Left ventricle myocardium inferior (tissue), 1 donor: ENCODE measurements at places on chromosomes 2 and 18. TPM values are rescaled to one million over a fixed set of nuclear protein-coding genes. Genes with fewer than 3 reads are reported as not detected.

Gene LRP2
- 0.05 TPM for total RNA-seq

Gene GPR55
- total RNA-seq: not detected

Gene CYBRD1
- total RNA-seq: 48.4 TPM

Gene BUB1
- 0.66 TPM for total RNA-seq

Gene CDK15
- total RNA-seq: 0.16 TPM

Gene ASAP2
- 10.0 TPM for total RNA-seq

DNA sequence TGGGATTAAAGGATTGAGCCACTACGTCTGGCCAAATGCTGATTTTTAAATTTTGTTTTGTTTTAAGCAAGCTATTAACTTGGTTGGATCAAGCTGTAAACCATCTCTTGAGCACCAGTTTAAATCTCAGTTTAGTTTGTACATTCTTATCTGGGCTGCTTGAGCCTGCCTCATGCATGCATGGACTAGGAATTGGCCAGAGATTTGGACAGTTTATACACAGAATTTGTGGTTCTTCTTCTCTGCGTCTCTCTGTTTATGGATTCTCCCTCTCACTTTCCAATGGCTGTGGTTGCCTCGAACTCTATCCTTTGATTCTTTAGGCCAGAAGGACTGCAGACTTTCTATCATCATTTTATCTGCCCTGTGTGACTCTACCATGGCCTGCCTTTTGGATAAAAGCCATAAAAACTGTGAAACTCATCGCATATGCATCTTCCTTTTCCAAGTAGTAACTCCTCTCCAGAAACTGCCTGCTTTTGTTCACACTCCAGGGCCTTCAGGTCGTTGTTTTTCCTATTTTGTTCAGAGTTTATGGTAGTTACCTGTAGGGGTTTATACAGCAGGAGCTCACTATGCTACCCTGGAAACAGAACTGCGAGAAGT lies 32.5 kb upstream of the PLB1 start:
- H3K4me3 ChIP-seq: no peak overlapping the region
- H3K27me3 ChIP-seq: no peaks in the 10 kb centered on the region
- H3K4me1 ChIP-seq: no peaks in the 10 kb centered on the region
- no peak for DNase-seq

DNA sequence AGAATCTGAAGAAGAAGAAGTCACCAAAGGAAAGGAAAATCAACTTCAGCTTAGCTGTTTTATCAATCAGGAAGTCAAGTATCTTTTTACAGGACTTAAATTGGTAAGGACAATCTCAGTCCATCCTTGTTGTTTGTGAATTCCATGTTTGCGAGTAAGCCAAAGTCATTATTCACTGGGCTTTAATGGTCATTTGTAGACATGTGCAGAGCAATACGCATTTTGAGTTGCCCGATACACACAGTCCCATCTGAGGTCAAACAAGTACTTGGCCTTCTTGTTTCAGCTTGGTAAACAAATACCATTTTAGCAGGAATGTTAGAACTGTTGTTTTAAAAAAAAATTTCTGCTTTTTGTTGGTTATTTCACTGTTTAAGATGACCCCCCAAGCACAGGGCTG lies 40.9 kb downstream of the USP14 start:
- H3K27ac ChIP-seq: no peak overlapping the region
- peaks cover 60% of the 10 kb centered on the region for H3K36me3 ChIP-seq

- H3K36me3 ChIP-seq: peaks cover 37% of the 10 kb centered on the region
- H3K4me1 ChIP-seq: peaks cover 15% of the 10 kb centered on the region
- no peaks in the 10 kb centered on the region for H3K27me3 ChIP-seq
- H3K4me3 ChIP-seq: no peak overlapping the region
- peak; percentile 10 for DNase-seq
These were observed 14.5 kb downstream of the NFATC1 start for GRCh38 chr18:79410171-79410641.

- H3K36me3 ChIP-seq: no peaks in the 10 kb centered on the region
- H3K4me3 ChIP-seq: no peak overlapping the region
- no peak for DNase-seq
These were observed 2059.4 kb upstream of the CELF4 start for GRCh38 chr18:39624961-39625360.

GRCh38 chr2:19937004-19937403 lies 35.2 kb upstream of the TTC32 start:
- H3K36me3 ChIP-seq: peaks cover 31% of the 10 kb centered on the region
- DNase-seq: no peak
- no peak overlapping the region for H3K4me3 ChIP-seq
- no peaks in the 10 kb centered on the region for H3K4me1 ChIP-seq
- no peak overlapping the region for H3K27ac ChIP-seq
- no peaks in the 10 kb centered on the region for H3K27me3 ChIP-seq

GRCh38 chr2:8403876-8404275 lies 278.0 kb upstream of the ID2 start:
- H3K4me3 ChIP-seq: no peak overlapping the region
- DNase-seq: no peak
- no peaks in the 10 kb centered on the region for H3K36me3 ChIP-seq
- no peaks in the 10 kb centered on the region for H3K27me3 ChIP-seq
- H3K4me1 ChIP-seq: no peaks in the 10 kb centered on the region

DNA sequence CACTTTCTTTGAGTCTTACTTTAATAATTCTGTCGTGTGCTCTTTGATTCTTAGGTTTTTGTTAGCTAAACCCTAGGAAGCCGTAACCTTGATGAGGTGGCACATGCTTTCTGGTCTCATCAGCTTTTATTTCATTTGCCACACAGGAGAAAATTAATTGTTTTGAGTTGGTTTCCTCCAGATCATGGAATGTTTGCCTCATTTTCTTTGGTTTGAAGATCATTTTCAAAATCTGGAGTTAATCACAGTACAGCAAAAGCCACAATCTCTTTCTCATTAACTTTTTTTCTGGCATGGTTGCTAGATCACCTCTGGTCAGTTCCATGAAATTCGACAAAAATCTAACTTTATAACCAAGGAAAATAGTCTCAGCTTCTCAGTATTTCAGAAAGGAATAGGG lies 182.9 kb downstream of the MYO1B start:
- H3K27me3 ChIP-seq: no peaks in the 10 kb centered on the region
- H3K27ac ChIP-seq: no peak overlapping the region
- no peaks in the 10 kb centered on the region for H3K4me1 ChIP-seq
- H3K4me3 ChIP-seq: no peak overlapping the region

GRCh38 chr2:136424112-136424511 lies 306.2 kb upstream of the CXCR4 start:
- peaks cover 7% of the 10 kb centered on the region for H3K4me1 ChIP-seq
- no peaks in the 10 kb centered on the region for H3K36me3 ChIP-seq
- no peak for DNase-seq
- no peak overlapping the region for H3K4me3 ChIP-seq
- H3K27ac ChIP-seq: no peak overlapping the region

DNA sequence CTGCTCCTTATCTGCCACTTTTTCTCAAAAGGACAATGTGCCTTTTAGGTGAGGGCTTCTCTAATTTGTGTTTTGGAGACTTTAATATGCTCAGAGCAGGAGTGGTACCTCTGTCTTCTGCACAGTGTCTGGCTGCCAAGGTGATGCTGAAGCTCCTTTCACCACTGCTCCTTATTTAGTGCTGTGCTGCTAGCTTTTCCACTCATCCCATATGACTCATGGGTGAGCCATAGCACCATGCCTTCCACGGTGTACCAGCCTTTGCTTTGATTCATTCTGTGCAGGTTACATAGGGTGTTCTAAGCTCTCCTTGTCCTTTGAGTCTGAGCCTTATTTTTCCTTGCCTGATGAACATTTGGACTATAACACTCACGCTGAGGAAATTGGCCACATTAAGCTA lies 202.4 kb downstream of the ARL6IP6 start:
- H3K4me3 ChIP-seq: no peak overlapping the region
- H3K27ac ChIP-seq: no peak overlapping the region
- no peak for DNase-seq
- H3K36me3 ChIP-seq: no peaks in the 10 kb centered on the region
- H3K4me1 ChIP-seq: no peaks in the 10 kb centered on the region

DNA sequence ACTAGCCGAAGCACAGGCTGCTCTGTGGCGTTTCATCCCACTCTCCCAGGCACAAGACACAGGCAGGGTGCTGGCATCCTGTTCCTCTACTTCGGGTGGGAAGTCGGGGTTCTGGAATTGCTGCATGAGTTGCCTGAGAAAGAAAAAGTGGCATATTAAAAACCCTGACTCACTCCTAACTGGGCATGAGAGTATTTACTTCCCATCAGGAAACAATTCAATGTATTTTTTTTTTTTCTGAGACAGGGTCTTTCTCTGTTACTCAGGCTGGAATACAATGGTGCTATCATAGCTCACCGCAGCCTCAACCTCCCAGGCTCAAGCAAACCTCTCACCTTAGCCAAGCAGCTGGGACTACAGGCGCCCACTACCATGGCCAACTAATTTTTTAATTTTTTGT lies 7.4 kb downstream of the ODC1 start:
- H3K27ac ChIP-seq: no peak overlapping the region
- peaks cover 9% of the 10 kb centered on the region for H3K4me1 ChIP-seq
- H3K27me3 ChIP-seq: no peaks in the 10 kb centered on the region

DNA sequence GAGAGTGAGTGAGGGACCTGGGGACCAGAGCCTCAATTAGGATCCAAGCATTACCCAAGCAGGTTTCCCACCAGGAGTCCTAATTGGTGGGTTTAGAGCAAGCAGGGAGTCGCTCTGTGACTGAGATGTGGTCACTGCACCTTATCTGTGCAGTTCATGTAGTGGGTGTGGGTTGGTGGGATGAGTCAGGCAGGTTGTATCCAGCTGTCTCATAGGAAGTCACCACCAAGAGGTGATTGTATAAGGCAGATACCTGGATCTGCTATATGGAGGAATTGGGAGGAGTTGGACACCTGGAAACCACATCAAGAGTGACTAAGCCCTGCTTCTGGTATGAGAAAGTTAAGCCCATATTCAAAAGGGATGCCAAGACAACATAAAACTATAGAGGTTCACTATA lies 106.8 kb downstream of the ARHGAP28 start:
- DNase-seq: no peak
- H3K36me3 ChIP-seq: no peaks in the 10 kb centered on the region
- no peaks in the 10 kb centered on the region for H3K27me3 ChIP-seq
- H3K4me1 ChIP-seq: no peaks in the 10 kb centered on the region
- H3K27ac ChIP-seq: no peak overlapping the region

- DNase-seq: no peak
- H3K36me3 ChIP-seq: no peaks in the 10 kb centered on the region
- no peaks in the 10 kb centered on the region for H3K4me1 ChIP-seq
- no peaks in the 10 kb centered on the region for H3K27me3 ChIP-seq
These were observed 570.8 kb upstream of the CRIM1 start for GRCh38 chr2:35784777-35785176.

DNA sequence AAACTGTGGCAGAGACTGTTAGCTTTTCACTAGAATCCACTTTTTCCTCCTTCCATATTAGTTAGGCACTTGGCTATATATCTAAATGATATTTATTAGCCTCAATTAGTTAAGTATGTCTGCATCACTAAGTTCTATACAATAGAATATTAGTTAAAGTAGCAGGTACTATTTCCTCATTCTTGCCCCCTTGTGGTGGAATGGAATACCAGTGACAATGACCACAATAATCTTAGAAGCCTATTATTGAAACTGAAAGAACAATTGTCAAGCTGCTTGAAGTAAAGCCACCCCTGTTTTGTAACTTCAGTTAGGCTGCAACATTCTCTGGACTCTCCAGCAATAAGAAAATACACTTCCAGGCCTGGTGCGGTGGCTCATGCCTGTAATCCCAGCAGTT lies 476.3 kb upstream of the VWC2L start:
- H3K4me3 ChIP-seq: no peak overlapping the region
- H3K27ac ChIP-seq: no peak overlapping the region
- no peak for DNase-seq
- H3K36me3 ChIP-seq: no peaks in the 10 kb centered on the region

GRCh38 chr18:76121011-76121410 lies 374.0 kb downstream of the ZNF516 start:
- no peaks in the 10 kb centered on the region for H3K4me1 ChIP-seq
- no peaks in the 10 kb centered on the region for H3K36me3 ChIP-seq
- no peak overlapping the region for H3K4me3 ChIP-seq
- no peak overlapping the region for H3K27ac ChIP-seq

DNA sequence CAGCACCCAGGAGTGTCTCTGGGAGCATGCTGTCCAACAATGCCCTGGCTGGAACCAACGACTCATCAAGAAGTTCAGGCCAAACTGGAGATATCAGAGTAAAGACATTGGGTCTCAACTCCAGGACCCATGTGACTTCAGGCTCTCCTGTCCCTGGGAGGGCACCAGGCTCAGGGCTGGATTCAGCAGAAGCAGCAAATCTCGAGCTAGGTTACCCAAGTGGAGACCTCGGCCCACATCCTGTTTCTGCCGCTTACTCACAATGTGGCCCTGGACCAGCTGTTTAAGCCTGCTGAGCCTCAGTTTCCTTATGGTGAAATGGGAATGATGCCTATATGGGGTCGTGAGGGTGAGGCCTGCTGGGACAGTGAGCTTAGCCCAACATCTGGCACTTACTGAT lies 9.3 kb upstream of the OTOF start:
- no peaks in the 10 kb centered on the region for H3K27me3 ChIP-seq
- H3K36me3 ChIP-seq: no peaks in the 10 kb centered on the region
- no peak overlapping the region for H3K4me3 ChIP-seq
- H3K27ac ChIP-seq: no peak overlapping the region
- no peak for DNase-seq
- peaks cover 17% of the 10 kb centered on the region for H3K4me1 ChIP-seq

DNA sequence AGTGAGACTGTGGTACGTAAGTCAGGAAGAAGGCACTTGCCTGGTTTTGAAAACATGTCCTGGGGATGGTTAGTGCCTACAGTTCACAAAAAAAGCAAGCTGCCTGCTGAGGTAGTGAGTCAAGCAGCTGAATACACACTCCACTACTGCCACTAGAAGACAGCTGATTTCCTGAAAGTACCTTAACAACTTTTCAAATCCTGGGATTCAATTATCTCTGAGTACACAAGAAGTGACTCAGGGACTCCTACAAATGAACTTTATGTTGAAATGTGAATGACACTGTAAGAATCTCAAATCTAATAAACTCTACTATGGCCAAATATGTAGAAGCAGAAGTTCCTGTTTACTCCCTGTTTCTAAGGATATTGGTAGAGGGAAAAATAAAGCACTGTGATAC lies 58.0 kb upstream of the ARL5A start:
- no peaks in the 10 kb centered on the region for H3K36me3 ChIP-seq
- no peak for DNase-seq
- no peak overlapping the region for H3K27ac ChIP-seq
- H3K4me3 ChIP-seq: no peak overlapping the region
- no peaks in the 10 kb centered on the region for H3K27me3 ChIP-seq
- peaks cover 9% of the 10 kb centered on the region for H3K4me1 ChIP-seq
